Neural cell (in vitro differentiated cells): ENCODE measurements at places on chromosomes 3 and 15. TPM values are rescaled to one million over a fixed set of nuclear protein-coding genes. Genes with fewer than 3 reads are reported as not detected.

Gene DAZL
- polyA plus RNA-seq: 0.20 TPM in 1 of 2 replicates, not detected in the other

Gene HRH1
- polyA plus RNA-seq: 0.06 and 0.08 TPM in 2 replicates

Gene IDH3A
- polyA plus RNA-seq: 90.7 and 97.9 TPM in 2 replicates

Gene SLCO2A1
- polyA plus RNA-seq: not detected in 2 replicates

Gene CX3CR1
- not detected in 2 replicates for polyA plus RNA-seq

Gene STAC
- 4.5 and 5.5 TPM in 2 replicates for polyA plus RNA-seq

Gene LRRN1
- polyA plus RNA-seq: 24.5 and 25.8 TPM in 2 replicates

Gene KCNMB2
- polyA plus RNA-seq: 0.64 and 0.93 TPM in 2 replicates

Gene WDR49
- polyA plus RNA-seq: 0.56 and 1.1 TPM in 2 replicates

Gene ATP6V1A
- 191 and 225 TPM in 2 replicates for polyA plus RNA-seq

Gene CCDC54
- polyA plus RNA-seq: not detected in 2 replicates

Gene ACP3
- not detected in 2 replicates for polyA plus RNA-seq

Gene CCR3
- not detected in 2 replicates for polyA plus RNA-seq

Gene ARGFX
- not detected in 2 replicates for polyA plus RNA-seq

Gene KBTBD8
- 4.7 and 5.0 TPM in 2 replicates for polyA plus RNA-seq

Gene EFHB
- polyA plus RNA-seq: 1.0 and 4.3 TPM in 2 replicates
